Stimulated activated CD8-positive, alpha-beta memory T cell treated with anti-CD3 and anti-CD28 coated beads, Interleukin-7, amount 100 ng/mL, for 4 hours (primary cell): ENCODE measurements at places on chromosomes 2 and 18.

GRCh38 chr18:57466745-57467409 lies 31.7 kb downstream of the ONECUT2 start:
- DNase-seq: no peak

- no peak for DNase-seq
Observed at GRCh38 chr18:41940506-41941215, 14.4 kb upstream of the PIK3C3 start.

- DNase-seq: no peak
Observed at GRCh38 chr2:156088587-156088986, 243.9 kb downstream of the NR4A2 start.

GRCh38 chr2:6498841-6499240 lies 366.9 kb downstream of the CMPK2 start:
- no peak for DNase-seq

- no peak for DNase-seq
Observed at GRCh38 chr2:217521820-217522219, 481.0 kb downstream of the TNS1 start.

DNA sequence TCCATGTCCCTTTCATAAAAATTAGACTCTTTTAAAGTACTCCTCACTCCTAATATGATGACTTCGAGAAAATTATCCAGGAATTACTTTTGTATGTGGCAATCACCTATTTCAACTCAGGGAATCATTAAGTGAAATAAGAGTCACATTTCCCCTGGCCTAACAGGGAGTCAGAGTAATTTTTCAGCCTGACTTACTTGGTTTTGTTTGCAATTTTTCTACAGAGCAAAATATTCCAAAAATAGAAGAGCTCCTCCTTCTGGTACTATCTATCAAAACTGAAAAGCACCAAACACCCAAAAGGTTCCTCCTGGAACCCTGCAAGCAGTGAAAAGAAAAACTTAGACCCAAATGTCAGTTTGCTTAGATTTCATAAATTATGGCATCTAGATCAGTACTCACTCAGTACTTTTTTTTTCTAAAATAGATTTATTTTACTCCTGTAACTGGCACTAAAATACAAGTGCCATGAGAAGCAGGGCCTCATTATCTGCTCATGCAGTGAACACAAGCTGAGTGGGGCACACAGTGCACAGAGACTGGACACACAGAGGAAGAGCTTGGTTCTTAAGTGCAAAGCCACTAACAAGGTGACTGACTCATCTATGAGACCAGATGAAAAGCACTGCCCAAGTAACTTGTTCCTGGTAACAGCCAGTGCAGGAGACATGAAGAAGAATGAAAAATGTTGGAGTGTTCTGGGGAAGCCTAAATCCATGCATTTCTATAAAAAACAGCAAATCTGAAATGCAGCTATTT lies 28.7 kb downstream of the ACAA2 start:
- DNase-seq: no peak

DNA sequence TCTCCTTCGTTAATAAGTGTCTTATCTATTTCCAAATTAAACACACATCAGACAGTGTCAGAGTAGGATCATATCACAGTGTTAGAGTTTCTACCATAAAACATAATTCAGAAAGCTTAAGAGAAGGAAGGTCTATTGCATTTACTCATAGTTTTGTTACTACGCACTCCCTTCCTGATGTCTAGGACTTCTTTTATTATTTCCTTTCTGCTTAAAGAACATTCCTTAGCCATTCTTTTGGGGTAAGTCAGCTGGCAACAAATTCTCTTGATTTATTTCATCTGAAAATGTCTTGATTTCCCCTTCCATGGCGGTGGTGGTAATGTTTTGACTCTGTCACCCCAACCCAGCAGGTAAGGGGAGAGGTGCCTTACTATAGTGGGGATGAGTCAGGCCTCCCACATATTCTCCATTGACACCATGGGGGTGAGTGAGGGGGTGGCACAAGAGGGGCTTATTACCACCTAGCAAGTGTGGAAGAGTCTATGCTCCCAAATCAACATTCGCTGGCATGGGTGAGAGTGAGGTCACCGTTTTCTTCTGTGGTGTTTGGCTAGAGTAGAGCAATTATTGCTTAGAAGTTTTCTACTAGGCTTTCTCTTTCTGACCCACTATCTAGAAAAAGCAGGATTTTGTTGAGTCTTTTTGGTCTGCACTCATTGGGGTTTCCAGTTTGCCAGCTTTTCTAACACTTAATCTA lies 29.9 kb downstream of the ABCB11 start:
- DNase-seq: no peak

DNA sequence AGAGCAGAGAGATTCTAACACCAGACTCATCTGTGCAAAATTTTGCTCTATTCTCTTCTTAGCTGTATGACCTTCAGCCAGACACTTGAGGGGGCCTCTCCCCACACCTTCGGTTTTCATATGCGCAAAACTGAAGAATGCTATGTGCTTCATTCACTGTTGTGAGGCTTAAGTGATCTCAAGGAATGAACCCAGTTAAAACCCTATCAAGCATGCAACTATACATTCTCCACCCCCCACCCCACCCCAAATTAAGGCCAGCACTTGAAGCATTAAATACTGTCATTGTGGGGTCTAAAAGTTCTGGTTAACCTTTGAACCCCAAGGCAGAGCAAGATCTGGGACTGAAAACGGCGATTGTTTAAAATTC lies 10.0 kb downstream of the PCARE start:
- DNase-seq: no peak

- no peak for DNase-seq
Observed at GRCh38 chr2:242034996-242035814, 165.7 kb downstream of the RTP5 start.

GRCh38 chr2:73067043-73067442 lies 4.5 kb downstream of the SFXN5 start:
- DNase-seq: no peak

DNA sequence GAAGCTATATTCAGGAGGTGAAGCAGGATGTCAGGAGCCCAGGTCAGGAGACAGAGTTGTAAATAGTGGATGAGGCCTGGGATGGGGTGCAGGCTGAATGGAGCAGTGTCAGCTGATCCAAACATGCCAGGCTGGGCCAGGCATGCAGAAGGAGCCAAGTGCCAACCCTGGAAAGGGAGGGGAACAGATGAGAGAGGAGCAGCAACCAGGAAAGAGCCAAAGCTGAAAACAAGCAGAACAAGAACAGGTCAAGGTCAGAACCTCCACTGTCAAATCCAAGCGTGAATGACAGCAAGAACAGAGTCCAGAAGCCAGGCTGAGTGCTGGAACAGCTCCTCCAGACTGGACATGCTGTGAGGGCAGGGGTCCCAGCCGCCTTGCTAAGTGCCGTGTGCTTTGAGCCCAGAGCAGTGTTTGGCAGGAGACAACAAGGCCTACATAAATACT lies 49.2 kb upstream of the PPP1CB start:
- DNase-seq: no peak

DNA sequence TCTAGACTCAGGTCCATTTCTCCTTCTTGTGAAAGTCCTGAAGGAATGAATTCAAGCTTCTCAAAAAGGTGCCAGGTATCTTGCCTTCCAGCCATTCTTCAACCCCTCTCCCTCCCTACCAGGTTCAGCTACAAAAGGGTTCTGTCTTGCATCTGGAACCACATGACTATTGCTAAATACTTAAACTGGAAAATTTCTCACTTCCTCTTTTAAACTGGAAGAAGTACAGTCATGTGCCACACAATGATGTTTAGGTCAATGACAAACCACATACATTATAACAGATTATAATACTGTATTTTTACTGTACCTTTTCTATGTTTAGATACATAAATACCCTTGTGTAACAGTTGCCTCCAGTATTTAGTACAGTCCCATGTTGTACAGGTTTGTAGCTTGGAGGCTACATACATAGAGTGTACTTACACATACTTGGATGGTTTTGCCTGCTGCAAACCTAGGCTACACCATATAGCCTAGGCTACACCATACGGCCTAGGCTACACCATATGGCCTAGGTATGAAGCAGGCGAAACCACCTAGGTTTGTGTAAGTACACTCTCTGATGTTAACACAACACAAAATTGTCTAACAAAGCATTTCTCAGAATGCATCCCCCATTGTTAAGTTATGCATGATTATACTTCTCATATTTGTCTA lies 142.0 kb upstream of the DNMT3A start:
- DNase-seq: no peak

- no peak for DNase-seq
Observed at GRCh38 chr2:178191004-178191508, 3.3 kb upstream of the OSBPL6 start.

- DNase-seq: no peak
Observed at GRCh38 chr2:88838165-88838635, 146.7 kb downstream of the RPIA start.

- no peak for DNase-seq
Observed at GRCh38 chr2:221402072-221402471, 170.0 kb downstream of the EPHA4 start.

DNA sequence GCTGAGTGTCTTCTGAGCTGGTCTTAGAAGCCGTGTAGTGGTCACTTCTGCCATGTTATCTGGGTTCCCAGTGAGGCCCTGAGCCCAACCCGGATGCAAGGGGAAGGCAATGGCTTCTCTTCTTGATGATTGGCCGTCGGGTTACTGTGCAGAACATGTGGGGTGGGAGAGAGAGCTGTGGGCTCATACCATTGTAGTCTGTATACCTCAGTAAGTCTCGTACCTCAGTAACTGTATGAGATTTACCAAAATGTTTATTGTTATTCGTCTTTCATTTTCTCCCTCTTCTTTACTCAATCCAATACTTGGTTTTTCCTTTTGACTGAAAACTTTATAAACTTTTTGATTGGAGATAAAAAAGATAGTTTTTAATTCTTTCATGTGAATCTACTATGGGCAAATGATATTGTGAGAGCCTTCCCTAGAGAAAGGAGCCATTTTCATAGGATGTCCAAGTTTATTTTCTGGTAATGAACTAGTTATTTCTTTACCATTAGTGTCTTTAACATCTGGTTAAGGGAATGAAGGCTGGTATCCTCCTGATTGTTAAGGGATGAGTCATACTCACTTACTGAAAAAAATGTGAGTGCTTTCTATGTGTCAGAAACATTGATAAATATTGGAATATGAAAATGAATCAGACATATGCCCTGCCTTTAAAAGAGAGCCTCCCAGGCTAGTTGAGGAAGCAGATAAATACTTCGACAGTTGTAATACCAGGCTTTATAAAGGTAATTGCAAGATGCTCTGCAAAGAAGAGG lies 129.9 kb downstream of the PRPF40A start:
- DNase-seq: no peak

- no peak for DNase-seq
Observed at GRCh38 chr18:63187791-63188460, 131.6 kb downstream of the BCL2 start.

- no peak for DNase-seq
Observed at GRCh38 chr2:14717131-14717530, 84.6 kb downstream of the LRATD1 start.

DNA sequence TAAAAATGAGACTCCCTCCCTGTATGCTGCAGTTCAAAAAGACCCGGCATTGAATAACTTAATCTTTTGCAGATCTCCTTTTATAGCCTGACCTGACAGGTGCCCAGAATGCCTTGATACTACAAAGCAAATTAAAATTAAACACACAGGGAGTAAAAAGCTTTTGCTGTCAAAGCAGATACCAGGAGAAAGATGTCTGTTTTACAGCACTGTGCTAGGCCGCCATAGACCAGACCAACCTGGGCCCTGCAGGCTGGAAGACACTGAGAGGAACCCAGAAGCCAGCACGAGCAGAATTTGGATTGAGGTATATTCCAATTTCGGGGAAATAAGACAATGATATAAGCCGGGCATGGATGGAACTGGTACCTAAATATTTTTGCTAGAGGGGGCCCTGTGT lies 602.8 kb upstream of the SOX11 start:
- no peak for DNase-seq

DNA sequence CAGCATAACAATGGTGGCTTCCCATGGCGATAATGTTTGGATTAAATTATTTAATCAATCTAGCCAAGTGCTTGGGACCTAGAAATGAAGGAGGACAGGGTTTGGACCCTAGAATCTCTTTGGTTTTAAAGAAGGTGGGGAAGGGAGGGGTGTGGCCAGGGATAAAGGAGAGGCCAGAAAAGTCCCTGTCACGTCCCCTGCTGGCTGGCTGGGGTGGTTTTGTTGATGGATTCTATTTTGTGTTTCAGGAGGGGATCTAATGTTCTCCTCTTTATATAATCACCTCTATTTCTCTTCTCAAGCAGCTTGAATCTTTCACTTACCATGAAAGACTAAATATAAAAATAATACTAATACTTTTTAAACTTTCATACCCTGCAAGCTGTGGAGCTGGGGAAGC lies 52.6 kb upstream of the GALR1 start:
- no peak for DNase-seq

DNA sequence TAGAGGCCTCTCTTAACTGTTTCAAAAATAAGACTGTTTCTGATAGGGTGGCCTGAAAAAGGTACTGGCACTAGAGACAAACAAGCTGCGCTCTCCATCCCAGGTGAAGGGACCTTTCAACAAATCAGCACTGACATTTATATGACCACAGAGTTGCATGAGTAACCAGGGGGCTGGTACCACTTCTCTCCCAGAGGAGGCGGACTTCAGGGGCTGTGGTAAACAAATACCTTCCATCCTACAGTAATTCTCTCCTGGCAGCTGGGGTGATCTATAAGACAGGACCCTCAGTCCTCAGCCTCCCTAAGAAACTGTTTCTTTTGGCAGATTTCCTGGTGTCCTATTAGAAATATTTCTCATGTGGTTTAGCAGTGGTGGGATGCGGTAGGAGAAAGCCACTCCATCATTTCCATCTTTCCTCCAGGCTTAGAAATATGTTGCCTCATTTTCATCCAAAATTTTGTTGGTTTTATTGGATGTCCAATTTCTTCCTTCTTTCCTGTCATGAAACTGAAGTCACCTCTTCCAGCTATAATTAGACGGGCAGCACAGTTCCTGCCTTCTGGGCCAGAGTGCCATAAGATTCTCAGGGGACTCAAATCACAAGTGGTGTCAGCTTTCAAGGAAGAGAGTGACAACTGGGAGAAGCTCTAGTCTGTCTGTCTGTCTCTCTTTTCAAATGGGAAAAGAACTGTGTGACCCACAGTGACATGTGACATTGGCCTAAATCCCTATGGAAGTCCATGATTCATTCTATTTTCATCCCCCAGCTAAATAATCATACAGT lies 96.4 kb downstream of the CYRIA start:
- DNase-seq: no peak

GRCh38 chr2:191582355-191582754 lies 95.6 kb upstream of the NABP1 start:
- DNase-seq: no peak

- DNase-seq: no peak
Observed at GRCh38 chr18:22726469-22726868, 206.7 kb upstream of the RBBP8 start.

DNA sequence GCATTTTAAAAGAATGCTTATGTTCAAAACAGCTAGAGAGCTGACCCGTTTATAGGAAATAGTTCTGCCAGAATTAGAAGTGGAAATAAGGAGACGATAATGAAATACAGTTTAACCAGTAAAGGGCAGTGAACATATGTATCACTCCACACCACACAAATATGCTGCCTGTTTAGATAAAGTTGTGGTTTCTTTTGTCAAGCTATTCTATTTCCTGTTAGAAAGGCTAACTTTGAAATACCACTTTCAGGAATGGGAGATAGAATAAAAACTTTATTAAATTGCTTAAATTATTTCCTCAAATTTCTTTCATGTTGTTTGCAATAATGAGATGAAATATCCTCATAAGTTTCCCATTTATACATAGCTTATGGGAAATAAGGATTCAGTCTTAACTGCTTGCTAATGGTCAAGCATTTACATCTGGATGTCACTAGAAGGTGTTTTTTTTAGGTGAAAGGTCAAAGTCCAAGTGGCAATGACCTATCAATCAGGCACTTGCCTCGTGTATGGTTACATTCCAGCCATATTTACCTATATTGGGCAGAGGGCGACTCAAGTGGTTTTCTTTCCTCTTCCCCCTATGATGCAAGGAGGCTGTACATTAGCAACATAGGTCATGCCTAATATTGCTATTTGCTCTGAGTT lies 148.9 kb downstream of the ZEB2 start:
- no peak for DNase-seq
